Right renal pelvis (tissue), 4 donors: ENCODE measurements at places on chromosomes 13 and 19.
A peak's percentile ranks its signal among the peaks of the same experiment; 100 is the strongest.

GRCh38 chr19:32471095-32471494 is 65.5 kb downstream of the DPY19L3 start:
- DNase-seq = no peak

DNA sequence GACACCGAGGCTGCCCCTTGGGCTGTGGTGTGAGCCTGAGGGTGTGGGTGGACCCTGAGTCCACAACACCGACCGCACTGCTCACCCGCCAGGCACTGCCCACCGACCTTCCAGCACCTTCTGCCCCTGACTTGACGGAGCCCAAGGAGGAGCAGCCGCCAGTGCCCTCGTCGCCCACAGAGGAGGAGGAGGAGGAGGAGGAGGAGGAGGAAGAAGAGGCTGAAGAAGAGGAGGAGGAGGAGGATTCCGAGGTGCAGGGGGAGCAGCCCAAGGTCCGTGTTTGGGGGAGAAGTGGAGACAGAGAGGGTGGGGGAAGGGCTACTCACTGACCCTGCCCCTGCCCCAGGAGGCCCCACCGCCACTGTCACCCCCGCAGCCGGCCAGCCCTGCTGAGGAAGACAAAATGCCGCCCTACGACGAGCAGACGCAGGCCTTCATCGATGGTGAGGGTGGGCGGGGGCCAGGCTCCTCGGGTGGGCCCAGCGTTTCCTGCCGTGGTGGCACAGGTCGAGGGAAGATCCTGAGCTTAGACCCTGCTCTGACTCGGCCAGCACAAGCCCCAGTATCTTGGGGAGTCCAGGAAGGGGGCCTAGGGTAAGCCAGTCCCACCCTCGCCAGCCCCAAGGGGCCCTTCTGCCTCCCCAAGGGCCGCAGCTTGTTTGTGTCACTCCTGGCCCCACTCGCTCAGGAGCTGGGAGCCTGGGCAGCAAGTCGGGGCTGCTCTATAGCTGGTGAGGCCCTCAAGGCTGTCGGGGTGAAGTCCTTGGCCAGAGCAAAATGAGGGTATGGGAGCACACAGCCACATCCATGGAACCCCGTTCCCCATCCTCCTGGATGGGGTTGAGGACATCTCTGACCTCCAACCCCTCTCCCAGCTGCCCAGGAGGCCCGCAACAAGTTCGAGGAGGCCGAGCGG is 12.2 kb downstream of the PRKCSH start:
- DNase-seq = no peak

DNA sequence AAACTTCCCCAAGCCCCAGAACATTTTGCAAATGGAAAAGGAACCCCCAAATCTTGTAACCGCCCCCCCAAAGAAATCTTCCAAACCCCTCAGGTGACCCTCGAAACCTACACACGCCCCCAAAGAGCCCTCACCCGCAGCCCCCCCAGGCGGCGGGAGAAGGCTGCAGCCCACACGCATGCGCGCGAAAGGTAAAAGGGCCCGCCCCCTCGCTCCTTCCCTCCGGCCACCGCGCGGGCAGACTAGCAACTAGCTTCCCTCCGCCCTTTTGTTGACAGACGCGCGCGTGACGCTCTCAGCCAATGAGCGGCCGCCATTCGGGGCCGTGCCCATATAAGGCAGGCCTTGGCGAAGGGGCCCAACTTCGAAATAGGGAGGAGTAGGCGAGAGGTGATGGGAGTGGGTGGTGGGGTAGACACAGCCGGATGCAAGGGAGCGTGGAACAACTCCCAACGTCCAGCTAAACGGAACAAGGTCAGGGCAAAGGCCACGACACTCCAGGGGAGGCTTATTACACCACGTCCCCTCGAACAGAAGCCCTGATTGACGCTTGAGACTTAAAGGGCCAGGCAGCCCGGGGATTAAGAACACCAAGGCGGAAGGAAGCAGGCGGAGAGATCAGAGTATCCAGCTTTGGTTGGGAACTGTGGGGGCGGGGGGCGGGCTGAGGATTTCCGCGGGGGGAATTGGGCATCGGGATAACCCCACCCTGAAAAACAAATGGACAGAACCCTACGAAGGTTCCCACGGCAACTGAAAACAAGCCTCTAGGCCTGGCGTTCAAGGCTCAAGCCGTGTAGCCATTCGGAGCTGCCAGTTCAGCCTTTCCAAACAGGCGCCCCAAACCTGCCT is 13.3 kb downstream of the FBXO46 start:
- peak; percentile 98 for DNase-seq

DNA sequence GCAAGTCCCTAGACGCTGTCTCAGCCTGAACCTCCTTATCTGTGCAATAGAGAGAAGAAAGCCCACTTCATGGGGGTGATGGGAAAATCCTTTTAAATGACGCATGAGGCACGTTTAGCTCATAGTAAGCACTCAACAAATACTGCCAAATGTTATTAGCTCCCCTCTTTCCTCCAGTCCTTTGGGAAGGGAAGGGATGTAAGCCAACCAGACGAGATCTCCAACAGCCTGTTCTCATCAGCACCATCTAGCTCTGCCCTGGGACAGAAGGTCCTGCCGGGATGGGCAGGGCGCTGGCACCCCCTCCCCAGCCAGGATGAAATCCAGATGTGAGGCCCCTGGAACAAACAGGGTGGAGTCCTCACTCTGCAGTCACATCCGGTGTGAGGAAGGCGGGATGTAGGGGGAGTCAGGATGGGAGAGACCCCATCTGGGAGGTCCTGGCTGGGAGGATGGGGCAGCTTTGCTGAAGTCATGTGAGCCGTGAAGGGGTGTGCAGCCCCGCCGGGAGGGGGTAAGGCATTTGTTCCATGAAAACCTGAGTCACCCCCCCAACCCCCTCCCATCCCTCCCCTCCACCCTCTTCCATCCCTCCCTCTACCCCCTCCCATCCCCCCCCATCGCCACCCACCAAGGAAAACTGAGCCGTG is 4.6 kb downstream of the S1PR2 start:
- DNase-seq = peak; percentile 72

GRCh38 chr13:102726430-102726829 is 31.6 kb upstream of the METTL21C start:
- DNase-seq = no peak

DNA sequence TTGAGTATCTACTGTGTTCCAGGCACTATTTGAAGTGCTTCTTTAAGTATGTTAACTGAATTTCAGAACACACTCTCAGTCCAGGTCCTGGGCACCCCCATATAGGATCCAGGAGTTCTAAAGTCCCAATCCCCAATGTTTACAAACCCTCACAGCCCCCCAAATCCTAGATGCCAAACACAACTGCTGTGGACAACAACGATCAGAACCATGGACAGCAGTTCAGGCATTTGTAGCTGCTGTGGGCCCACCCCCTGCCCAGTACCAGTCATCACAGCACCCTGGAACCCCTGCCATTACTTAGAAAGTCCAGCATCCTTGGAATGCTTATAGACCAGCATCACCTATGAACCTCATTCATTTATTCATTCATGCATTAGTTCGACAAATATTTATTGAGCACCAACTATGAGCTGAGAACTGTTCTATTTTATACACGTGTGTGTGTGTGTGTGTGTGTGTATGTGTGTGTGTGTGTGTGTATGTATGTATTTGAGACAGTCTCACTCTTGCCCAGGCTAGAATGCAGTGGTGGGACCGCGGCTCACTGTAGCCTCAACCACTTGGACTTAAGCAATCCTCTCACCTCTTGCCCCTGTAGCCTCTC is 19.3 kb upstream of the SDHAF1 start:
- no peak for DNase-seq

DNA sequence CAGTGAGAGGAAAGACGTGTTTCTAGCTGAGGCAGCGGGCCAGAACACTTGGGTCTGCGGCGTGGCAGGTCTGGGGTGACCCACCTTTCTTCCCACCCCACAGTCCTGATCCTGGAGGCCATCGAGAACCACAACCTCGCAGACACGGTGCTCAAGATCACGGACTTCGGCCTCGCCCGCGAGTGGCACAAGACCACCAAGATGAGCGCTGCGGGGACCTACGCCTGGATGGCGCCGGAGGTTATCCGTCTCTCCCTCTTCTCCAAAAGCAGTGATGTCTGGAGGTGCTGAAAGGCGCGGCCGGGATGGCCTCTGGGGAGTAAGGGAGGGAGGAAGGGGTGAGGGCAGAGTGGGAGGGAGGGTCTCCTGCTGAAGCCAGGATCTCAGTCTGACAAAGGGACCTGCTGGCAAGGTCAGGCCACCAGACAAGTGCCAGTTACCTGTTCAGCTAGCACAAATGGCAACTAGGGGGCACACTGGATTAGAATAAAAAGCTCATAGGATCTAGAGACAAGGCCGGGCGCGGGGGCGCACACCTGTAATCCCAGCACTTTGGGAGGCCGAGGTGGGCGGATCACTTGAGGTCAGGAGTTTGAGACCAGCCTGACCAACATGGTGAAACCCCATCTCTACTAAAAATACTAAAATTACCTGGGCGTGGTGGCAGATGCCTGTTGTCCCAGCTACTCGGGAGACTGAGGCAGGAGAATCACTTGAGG is 7.2 kb downstream of the MAP3K10 start:
- no peak for DNase-seq

- no peak for DNase-seq
These were observed 34.5 kb upstream of the URAD start for GRCh38 chr13:28022848-28023518.

GRCh38 chr13:40813667-40814454 is 24.4 kb downstream of the SLC25A15 start:
- no peak for DNase-seq

- DNase-seq = no peak
These were observed 89.8 kb upstream of the SOX1 start for GRCh38 chr13:111977179-111977506.

- DNase-seq = no peak
These were observed 1.6 kb upstream of the CLEC11A start for GRCh38 chr19:50721441-50722137.

DNA sequence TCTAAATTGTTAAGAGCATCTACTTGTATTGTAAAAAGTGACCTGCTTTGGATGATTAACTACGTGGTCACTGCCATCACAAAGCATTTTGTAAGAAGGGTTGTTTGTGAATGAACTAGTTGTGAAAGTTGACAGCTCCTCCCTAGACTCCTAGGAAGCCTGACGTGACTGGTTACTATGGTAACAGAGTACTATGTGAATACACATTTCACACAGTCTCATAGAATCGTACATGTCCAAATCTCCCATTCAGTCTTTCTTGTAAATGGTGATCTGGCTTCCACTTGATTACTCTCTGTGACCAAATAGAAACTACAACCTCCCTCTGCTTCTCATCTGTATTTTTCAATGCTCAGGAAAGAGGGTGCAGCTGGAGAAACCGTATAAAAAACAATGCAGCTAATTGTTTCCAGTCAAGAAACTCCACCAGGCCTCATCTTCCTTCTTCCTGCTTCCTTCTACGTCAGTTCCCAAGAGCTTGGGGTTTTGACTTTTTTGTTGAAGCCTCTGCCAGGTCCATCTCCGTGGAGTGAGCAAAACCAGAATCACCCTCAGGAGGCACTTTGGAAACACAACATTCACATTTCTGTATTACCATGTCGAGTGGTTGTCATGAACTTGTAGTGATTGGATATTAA is 83.4 kb downstream of the GPC6 start:
- no peak for DNase-seq

DNA sequence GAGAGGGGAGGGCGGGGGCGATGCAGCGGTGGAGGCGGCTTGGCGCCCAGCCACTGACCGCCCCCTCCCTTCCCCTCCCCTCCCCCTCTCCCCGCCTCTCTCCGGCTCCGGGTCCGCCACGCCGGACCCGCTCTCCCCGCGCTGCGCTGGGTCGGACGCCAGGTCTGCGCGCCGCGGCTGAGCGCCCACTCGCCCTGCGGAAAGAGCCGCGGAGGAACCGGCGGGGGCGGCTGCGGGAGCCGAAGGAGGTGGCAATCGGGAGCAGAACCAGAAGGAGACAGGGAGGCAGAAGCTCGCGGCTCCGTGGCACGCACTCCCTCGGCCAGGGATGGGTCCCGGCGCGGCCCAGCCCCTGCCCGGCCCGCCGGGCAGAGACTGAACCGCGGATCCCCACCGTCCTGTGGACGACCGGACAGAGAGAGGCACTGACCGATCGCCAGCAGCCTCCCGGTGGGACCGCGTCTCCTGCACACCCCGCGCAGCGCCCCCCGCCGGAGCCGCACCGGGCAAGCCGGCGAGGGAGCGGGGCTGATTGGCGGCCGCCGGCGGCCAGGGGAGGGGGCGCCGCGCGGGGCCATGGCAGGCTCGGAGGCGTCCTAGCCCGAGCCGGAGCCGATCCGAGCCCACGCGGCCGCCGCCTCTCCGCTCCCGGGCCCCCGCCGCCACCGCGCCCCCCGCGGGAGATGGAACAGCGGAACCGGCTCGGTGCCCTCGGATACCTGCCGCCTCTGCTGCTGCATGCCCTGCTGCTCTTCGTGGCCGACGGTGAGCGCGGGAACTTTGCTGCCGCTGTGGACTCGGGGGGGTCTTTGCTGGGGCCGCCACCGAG is at the start of gene VSTM2B:
Gene VSTM2B (plus strand): TSS at position 94 of the 829 bp plus-strand sequence. CDS start 590 bp downstream, at position 684.
- no peak for DNase-seq

- no peak for DNase-seq
These were observed 135.8 kb downstream of the RXFP2 start for GRCh38 chr13:31875134-31875533.

DNA sequence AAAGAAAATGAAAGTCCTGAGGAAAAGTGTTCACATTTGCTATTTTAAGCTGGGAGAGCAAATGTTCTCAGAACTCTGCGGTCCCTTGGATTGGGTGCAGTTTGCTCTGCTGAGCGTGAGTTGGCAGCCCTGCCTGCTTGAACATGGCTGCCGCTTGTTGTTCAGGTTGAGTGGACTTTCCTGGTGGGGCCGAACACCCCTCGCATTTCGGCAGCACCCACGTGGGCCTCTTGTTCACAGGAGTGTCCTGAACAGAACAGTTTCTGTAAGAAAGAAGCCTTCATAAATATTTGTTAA is 10.8 kb upstream of the RNF113B start:
- DNase-seq = no peak

- DNase-seq = no peak
These were observed 208.5 kb upstream of the ZNF536 start for GRCh38 chr19:30163663-30164062.

DNA sequence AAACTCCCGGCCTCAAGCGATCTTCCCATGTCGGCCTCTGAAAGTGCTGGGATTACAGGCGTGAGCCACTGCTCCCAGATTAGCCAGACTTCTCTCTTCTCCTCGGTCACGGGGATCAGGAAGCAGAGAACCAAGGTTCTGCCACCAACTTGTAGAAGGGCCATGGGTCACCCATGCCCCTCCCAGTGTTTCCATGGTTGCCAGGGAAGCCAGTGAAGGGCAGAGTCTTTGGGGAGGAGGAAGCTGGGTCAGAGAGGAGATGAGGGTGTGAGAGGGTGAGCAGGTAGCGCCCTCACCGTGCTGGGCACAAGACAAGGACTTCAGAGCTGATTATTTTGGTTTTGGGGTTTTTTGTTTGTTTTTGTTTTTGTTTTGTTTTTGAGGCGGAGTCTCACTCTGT is 77.1 kb downstream of the GNG7 start:
- DNase-seq = no peak

- no peak for DNase-seq
These were observed at the start of gene STRN4 for GRCh38 chr19:46746281-46747057. STRN4 (minus strand) TSS chr19:46746450; CDS start chr19:46746430, 20 bp downstream.
